ENCODE measurements at places on chromosomes 13 and 19. TPM values are rescaled to one million over a fixed set of nuclear protein-coding genes. Genes with fewer than 3 reads are reported as not detected.

The ATP8B3 gene
- 3.3 TPM for total RNA-seq

The C13orf42 gene
- not detected for total RNA-seq

The ZNF497 gene
- total RNA-seq = 0.92 TPM

The TMPRSS9 gene
- total RNA-seq = not detected

The IGSF23 gene
- 0.15 TPM for total RNA-seq

Data from A549 treated with Hydrocortisone at 1 μM for 4 hours (cell line).